ENCODE measurements at places on chromosomes 2 and 18.

DNA sequence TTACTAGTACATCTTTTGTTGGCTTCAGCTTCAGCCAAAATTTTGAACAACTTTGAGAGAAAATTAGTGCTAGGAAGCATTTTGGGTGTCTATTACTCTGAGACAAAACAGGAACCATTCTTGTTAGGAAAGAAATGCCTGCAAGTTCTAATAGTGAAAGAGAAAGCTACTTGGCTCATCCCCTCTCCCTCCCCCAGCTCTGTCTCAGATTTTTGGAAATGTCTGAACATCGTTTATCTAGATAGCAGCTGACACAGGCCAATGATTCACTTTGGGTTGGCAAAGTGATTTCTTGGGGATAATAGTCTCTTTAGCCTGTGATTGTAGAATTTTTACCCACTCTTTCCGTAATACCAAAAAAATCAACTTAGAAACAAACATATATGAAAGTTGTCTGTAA is 42.3 kb upstream of the PTPRM start:
- no peak for DNase-seq

DNA sequence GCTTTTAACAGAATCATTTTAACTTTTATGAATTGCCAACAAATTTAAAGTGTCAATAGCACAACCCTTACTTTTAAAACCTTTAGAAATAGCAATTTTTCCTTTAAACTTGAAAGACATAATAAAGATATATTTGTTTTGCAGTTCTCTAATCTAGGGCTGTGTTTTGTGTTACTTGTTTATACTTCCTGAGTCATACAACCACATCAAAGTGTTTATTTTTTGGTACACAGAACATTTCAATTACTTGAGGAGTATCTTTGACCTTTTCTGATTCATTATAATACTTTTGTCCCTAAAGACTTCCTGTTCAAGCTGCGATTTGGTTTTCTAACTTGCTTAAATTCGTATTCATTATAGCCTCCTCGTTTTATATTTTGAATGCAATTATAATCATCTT is 21.8 kb downstream of the TYW5 start:
- DNase-seq, result no peak

- no peak for DNase-seq
These were observed 493.8 kb downstream of the NRXN1 start for GRCh38 chr2:50538147-50538546.

GRCh38 chr2:189505492-189505891 is 64.2 kb downstream of the WDR75 start:
- no peak for DNase-seq

Data from umbilical cord (tissue), 2 donors.